Central memory CD4-positive, alpha-beta T cell (primary cell): ENCODE measurements at places on chromosomes 12 and 14.

GRCh38 chr14:63551332-63551731, 8.2 kb upstream of the PPP2R5E start:
- DNase-seq: no peak

- DNase-seq: no peak
Observed at GRCh38 chr14:95191445-95192199, 34.3 kb upstream of the DICER1 start.

- no peak for DNase-seq
Observed at GRCh38 chr12:89731089-89731488, 22.5 kb upstream of the ATP2B1 start.

GRCh38 chr12:83141460-83141994, 454.8 kb downstream of the TMTC2 start:
- DNase-seq: no peak

GRCh38 chr12:106035421-106035820, 103.3 kb downstream of the NUAK1 start:
- DNase-seq: no peak

DNA sequence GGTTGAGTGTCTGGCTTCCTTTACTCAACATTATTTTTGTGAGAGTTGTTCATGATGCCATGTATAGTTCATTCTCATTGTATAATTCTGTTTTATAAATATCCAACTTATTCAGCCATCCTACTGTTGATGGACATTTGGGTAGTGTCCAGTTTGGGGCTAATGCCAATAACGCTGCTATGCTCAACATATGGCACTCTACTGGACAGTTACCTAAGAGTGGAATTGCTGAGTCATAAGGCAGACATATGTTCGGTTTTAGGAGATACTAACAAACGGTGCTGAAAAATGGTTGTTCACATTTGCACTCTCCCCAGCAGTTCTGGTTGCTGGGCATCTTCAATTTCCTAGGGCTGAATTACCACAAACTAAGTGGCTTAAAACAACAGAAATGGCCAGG, 28.7 kb upstream of the P2RX4 start:
- DNase-seq: no peak

DNA sequence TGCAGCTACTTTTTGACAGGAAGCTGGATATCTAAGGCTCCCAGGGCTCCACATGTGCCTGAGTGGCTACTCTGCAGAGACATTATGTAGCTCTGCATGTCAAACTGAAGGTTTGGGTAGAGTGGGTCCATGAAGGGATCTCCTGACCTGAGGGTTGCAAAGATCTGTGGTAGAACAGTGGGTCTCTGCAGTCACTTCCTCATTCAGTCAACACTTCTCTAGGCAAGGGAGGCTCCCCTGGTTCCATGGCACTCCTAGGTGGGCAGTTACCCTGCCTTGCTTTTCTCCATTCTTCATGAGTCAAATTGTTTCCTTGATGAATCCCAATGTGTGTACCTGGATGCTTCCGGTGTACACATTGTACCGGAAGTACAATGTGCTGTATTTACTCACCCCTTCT, 57.4 kb downstream of the CMAS start:
- DNase-seq: no peak

DNA sequence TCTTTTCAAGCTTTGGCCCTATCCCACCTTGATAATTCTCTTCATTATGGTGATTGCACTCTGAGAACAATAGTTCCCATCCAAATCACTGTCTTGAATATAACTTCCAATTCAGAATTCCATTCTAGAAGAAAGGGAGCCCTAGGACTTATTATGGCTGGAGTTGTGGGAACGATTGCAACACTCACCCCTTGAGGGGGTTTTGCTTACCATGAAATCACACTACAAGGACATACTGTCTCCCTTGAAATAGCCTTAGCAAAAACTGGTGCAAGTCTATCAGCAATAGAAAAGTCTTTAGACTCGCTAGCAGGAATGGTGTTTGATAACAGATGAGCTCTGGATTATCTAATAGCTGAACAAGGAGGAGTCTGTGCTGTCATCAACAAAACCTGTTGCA, 31.4 kb upstream of the OXA1L start:
- no peak for DNase-seq

DNA sequence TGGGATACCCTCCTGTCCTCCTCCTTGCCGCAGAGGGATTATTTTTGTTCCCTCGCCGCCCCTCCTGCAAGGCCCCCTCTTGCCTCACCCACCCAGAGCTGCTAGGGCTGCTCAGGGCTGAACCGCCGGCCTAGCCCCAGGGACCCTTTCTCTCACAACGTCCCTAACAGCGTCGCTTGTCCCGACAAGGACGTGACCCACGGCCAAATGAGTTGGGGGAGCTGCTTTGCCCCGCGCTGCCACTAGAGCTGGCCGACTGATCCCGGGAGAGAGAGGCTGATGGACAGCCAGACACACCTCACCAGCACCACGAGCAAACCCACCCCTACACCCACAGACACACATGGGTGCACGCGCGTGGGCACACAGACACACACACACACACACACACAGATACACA, 154.6 kb upstream of the ALG10B start:
- DNase-seq: no peak

GRCh38 chr12:43044241-43044640, 454.7 kb upstream of the PRICKLE1 start:
- no peak for DNase-seq

DNA sequence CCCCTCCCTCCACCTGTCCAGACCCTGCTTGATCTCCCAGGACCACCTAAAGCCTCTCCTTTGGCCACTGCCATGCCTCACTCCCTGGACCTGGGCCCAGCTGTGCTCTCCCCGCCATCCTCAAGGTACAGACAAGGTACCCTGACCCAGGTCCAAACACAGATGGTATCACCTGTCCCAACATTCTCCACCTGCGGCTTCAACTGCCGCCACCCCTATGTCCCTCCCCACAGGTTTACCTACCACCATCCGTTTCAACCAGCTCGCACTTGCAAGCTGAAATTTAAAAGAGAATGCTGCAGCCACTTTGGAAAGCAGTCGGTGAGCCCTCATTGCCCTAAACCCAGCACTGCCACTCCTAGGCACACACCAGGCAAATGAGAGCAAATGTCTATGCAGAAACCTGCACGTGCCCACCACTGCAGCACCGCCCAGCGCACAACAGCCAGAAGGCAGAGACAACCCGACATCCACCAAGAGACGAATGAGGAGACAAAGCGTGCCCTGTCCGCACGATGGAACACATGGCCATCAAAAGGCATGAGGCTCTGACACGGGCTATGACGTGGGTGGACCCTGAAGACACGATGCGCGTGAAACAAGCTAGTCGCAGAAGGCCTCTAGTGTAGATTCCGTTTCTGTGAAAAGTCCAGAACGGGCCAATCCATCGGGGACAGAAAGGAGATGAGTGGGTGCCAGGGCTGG, 71.0 kb downstream of the RFLNA start:
- no peak for DNase-seq

DNA sequence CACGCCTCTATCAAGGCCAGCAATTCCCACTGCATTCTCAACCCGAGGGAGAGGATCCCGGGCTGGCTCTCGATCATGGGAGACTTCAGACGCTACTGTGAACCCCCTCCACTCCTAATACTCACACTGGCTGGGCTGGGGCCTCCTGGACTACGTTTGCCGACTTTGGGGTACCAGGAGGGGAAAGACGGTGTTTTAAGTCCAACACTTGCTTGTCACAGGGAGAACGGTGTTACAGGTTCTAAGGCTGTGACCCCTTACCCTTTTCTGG, 463 bp downstream of the NACA start:
- DNase-seq: no peak

DNA sequence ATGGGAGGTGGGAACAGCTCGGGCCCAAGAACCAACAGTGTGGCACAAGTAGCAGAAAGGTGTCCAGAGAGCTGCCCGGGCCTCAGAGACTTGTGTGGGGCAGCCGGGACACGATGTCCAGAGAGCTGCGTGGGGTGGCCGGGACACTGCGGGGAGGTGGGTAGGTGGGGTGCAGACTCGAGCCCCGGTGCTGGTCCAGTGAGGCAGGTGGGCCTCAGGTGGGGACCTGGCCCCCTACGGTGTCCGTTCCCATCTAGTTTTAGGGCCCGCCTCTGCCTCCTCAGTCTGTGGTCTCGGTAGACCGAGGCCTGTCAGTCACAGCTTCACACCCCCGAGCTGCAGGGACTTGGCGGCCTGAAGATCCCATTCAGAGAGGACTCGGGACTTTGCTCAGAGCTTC, 6.3 kb upstream of the FBRSL1 start:
- no peak for DNase-seq

- DNase-seq: no peak
Observed at GRCh38 chr12:101909646-101910045, 32.3 kb downstream of the DRAM1 start.

GRCh38 chr12:65739606-65740005, 84.7 kb upstream of the HMGA2 start:
- no peak for DNase-seq

DNA sequence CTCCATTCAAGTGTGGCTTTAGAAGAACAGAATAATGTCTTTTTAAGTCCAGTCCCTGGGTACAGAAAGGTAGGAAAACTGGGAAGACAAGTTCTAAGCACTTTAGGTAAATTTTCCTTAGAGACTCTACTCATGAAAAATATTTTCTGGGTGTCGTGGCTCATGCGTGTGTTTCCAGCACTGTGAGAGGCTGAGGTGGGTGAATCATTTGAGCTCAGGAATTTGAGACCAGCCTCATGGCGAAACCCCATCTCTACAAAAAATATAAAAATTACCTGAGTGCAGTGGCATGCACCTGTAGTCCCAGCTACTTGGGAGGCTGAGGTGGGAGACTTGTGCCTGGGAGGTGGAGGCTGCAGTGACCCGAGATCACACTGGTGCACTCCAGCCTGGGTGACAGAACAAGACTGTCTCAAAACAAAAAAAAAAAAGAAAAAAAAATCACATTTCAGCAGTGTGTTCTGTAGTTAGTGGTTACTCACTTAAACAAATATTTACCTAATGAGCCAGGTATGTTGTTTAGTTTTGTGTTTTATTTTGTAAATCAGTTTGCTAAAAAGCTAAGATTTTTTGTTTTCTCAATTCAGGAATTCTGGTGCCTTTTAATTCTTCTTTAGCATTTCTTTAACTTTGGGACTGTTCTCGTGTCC, 52.3 kb upstream of the RD3L start:
- DNase-seq: no peak

- no peak for DNase-seq
Observed at GRCh38 chr14:91925001-91925726, 22.3 kb downstream of the FBLN5 start.

DNA sequence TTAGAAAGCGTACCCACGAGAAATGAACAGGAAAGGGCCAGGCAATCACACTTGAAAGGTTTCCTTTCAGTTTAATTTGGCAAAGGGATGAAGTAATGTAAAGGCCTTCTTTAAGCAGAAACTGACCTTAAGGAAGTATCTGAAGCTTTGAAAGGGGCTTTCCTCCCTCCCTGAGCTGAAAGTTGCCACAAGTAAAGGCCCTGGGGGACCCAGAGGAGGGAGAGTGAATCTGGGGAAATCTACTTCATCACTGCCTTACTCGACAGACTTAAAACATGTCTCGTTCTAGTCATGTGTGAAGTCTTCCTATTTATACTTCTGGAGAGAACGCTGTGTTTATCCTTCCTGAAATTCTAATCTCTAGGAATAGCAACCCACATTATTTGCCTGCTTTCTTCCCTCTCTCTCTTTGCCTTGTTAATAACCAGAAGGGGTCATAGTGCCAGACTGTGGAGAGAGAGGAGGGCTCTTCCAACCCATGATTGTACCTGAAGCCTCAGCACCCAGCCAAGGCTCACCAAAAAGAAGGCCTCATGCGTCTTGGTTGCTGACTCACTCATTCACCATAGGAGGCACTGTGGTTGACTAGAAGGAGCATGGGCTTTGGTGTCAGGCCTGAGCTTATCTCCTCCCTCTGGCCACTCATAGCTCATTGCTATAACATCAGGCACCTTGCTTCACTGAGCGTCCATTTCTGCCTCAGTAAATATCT, 10.2 kb upstream of the GPX2 start:
- no peak for DNase-seq

DNA sequence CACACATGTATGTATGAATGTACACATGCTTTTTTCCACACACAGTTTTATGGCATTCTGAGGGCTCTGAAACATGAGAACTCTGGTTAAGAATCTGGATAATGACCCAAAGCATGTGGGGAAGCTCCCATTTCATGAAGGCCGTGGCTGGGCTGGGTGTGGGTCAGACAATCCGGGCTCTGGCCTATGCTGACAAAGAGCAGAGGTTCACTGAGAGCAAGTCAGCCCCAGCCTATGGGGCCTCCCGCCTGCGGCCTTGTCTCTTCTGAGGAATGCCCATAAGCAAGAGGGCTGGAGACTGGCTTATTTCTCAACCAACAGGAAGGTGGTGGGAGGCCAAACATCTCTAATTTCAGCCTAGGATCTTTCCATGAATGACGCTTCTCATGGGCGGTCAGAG, 8.5 kb downstream of the MYH6 start:
- DNase-seq: no peak

- no peak for DNase-seq
Observed at GRCh38 chr12:27343255-27344000, 10.8 kb downstream of the BMAL2 start.

- DNase-seq: no peak
Observed at GRCh38 chr14:104559804-104560585, 19.6 kb upstream of the C14orf180 start.

DNA sequence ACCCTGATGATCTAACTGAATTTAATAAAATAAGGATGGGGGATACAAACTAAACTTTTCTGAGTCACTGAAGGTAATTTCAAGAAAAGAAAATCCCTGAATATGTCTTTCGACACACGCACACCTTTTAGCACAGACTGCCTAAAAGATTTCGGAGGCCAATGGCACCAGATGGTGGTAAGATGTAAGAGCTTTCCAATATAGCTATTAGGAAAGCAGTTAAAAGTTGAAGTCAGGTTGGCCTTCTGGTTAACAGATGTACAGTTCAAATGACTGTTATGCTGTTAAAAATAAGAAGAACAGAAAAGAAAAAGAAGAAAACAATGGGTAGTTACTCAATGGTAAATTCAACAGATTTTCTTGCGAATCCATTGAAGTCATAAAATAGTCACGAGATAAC, 80.7 kb upstream of the KRR1 start:
- no peak for DNase-seq

GRCh38 chr14:90535556-90536090, 138.8 kb downstream of the CALM1 start:
- no peak for DNase-seq

GRCh38 chr14:77103951-77104350, 5.9 kb downstream of the CIPC start:
- DNase-seq: no peak

DNA sequence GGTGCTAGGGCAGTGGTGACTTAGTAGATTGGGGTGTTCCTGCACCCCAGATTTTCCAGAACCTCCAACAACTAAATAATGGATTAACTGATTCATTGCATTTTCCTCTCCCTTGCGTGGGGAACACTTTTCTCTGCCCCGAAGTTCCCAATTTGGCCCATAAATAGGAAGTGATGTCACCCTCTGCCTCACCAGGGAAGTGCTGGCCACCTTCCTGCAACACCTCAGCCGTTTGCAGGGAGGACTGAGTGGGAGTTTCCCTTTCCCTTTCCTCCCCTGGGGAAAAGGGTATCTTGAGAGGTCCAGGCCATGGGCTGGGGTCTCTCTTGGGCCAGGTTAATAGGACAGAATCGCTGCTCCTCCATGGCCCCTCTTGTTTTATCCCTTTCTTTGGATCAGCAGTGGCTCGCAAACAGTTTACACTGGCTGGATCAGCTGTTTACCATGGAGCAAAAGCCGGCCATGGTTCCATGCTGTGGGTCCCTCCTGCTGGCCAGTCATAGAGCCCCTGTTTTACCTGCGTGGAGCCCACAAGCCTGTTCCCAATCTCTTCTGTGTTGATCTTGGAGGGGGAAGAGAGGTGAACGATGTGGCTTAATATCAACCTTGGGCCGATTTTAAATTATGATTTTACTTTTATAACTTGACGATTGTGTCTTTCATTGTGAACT, 91.6 kb upstream of the VRK1 start:
- DNase-seq: no peak

GRCh38 chr12:57099047-57099714, 10.3 kb downstream of the NAB2 start:
- no peak for DNase-seq
